Activated CD4-positive, alpha-beta T cell treated with anti-CD3 and anti-CD28 coated beads for 1 hour (primary cell): ENCODE measurements at places on chromosomes 1 and 21.

- DNase-seq: no peak
Observed at GRCh38 chr1:31627930-31628559, 10.6 kb downstream of the HCRTR1 start.

GRCh38 chr1:201461645-201462441 lies 7.1 kb downstream of the PHLDA3 start:
- DNase-seq: no peak

DNA sequence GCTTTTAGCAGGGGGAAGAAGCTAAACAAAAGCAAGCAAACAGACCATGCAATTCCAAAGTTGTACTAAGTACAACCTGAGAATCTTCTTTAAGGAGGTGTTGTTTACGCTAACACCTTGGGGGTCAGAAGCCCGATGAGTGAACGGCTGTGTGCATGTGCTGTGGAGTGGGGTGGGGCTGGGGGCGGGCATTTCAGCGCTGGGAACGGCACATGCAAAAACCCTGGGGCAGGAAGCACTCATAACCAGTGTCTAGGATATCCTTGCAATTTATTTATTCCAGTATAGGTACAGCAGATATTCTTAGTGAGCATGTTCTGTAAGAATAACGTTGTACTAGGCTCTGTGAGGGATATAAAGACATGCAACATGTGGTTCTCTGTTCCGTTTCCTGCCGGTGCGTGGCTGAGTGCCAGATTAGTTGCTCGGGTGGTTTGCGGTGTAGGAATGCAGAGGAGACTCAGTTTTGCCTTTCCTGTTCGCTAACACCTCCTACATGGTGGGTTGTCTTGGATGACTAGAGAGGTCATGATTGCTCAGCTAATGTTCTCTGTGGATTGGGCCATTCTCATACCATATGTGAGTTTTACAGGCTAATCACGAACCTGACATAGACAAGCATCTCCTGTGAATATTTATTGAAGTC lies 3.7 kb downstream of the FASLG start:
- peak; percentile 82 for DNase-seq

DNA sequence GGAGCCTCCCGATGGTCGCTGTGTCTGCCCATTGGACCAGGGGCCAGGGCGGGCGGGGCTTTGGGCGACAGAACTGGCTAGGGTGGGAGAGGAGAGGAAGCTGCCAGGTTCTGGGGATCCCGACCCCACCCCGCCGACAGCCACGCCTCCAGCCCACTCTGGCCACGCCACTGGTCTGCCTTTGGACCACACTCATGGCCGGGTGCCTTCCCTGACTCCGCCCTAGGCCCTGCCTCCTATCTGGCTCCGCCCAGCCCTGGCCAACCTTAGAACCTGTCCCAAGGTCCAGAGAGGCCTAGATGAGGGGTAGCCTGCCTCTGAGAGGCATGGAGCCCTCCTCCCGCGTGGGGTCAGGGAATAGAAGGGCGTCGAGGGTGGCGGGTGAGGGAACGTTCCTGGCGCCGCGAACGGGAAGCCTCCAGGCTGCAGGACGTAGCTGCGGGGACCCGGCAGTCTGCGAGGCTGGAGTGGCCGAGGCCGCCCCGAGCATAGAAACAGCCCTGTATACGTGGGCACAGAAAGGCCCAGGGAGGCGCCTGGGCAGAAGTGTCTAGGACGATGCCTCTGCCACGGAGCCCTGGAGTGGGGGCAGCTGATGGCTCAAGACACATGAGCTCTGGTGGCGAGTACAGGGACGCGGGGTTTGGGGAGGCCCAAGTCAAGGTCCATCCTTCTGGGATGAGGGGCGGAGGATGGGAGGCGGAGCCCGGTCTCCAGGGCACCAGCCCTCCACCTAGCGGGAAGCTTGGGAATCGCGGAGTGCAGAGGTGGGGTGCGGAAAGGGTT lies 11.5 kb upstream of the COL16A1 start:
- DNase-seq: no peak

- peak; percentile 18 for DNase-seq
Observed at GRCh38 chr1:204746838-204747442, 61.4 kb upstream of the LRRN2 start.
